ENCODE measurements at places on chromosomes 16 and 17. TPM values are rescaled to one million over a fixed set of nuclear protein-coding genes. Genes with fewer than 3 reads are reported as not detected.

DNA sequence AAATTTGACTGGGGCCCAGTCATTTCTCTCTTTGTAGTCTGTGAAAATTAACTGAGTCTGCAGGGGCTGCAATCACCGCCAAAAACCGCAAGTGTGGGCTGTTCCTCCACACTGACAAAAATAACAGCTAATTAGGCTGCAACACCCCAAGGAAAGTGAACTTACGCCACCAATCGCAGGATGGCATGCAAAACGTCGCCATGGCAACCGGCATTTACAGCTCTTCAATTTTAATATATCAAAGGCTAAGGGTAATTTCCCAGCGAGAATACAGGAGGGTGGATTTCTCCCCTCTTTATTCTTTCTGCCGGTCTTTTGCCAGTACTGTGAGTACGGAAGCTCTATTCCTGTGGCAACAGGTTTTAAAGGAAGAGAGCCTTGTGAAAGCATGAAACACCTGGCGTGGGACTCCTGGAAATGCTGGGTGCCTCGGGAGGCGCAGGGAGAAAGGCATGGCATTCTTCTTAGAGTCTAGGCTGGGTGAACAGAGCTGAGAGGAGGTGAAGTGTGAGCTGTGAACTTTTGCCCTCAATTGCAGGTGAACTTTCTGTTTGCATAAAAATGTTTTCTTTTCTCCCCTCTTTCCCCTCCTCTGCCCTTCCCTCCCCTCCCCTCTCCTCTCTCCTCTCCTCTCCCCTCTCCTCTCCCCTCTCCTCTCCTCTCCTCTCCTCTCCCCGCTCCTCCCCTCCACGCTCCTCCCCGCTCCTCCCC is 399.7 kb downstream of the XYLT1 start:
- no peak overlapping the region for H3K27ac ChIP-seq
- no peaks in the 10 kb centered on the region for H3K4me1 ChIP-seq
- no peak for DNase-seq
- H3K4me3 ChIP-seq, result no peak overlapping the region
- peaks cover 70% of the 10 kb centered on the region for H3K27me3 ChIP-seq

DNA sequence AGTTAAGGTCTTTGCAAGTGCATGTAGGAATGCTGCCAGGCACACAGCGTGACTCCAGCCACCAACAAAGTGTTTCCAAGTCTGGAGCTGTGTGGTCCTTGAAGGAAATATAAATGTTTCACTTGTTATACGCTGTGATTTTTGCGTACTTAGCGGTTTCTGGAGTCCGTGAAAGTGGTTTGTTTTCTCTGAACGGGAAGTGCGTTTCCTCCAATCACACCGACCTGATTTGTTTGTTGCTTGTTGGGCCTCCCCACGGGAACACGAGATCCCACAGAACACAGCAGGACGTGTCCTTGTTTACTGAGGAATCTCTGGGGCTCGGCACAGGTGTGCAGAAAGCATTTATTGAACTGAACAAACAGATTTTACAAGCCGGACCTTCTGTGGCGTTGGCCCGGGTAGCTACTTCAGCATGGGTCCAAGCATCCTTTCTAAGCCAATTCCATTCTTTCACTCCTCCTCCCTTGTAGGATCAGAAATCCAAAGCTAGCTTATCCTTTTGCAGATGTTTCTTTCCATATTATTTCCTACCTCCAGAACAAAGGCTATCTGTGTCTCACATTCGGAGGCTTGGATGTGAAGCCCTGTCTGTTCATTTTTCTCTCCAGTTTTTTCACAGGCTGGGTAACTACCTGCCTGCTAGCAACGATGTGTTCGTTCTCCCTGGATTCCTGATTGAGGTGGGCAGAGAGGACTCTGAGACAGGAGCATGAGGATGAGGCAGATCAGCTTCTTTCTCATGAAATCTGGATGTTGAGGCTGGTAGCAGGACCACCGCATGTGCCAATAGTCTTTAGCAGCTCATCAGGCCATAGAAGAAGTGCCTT is 44.6 kb downstream of the ABAT start:
- DNase-seq, result no peak
- no peaks in the 10 kb centered on the region for H3K27me3 ChIP-seq
- H3K4me1 ChIP-seq, result peaks cover 8% of the 10 kb centered on the region
- H3K36me3 ChIP-seq, result no peaks in the 10 kb centered on the region
- H3K27ac ChIP-seq, result no peak overlapping the region

GRCh38 chr17:70073310-70073709 is 1.7 kb upstream of the KCNJ16 start:
- no peak overlapping the region for H3K27ac ChIP-seq
- no peak overlapping the region for H3K4me3 ChIP-seq
- no peaks in the 10 kb centered on the region for H3K4me1 ChIP-seq
- no peaks in the 10 kb centered on the region for H3K36me3 ChIP-seq

- H3K27ac ChIP-seq, result no peak overlapping the region
- peaks cover 5% of the 10 kb centered on the region for H3K4me1 ChIP-seq
- no peaks in the 10 kb centered on the region for H3K27me3 ChIP-seq
- no peak for DNase-seq
- H3K4me3 ChIP-seq, result no peak overlapping the region
- peaks cover 33% of the 10 kb centered on the region for H3K36me3 ChIP-seq
Observed at GRCh38 chr16:11177578-11178160, 78.3 kb downstream of the SOCS1 start.

DNA sequence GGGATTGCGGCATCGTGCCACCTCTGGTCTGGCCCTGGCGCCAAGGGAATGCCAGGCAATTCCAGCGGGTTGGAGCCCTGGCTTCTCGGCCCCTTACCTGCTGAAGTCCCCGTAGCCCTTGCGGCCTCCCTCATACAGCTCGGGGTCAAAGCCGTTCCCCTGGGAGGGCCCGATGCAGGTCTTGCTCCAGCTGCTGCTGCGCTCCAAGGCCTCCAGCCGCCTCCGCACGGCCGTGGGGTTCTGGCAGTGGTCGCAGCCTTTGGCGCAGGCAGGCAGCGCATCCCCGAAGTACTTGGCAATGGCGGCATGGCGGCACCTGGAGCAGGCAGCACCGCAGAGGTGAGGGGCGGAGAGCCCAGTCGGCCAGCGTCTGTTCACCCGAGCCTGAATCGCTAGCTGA is 1.9 kb upstream of the SMIM5 start:
- H3K36me3 ChIP-seq, result peaks cover 16% of the 10 kb centered on the region
- DNase-seq, result no peak
- no peak overlapping the region for H3K4me3 ChIP-seq
- H3K4me1 ChIP-seq, result peaks cover 47% of the 10 kb centered on the region
- no peak overlapping the region for H3K27ac ChIP-seq

DNA sequence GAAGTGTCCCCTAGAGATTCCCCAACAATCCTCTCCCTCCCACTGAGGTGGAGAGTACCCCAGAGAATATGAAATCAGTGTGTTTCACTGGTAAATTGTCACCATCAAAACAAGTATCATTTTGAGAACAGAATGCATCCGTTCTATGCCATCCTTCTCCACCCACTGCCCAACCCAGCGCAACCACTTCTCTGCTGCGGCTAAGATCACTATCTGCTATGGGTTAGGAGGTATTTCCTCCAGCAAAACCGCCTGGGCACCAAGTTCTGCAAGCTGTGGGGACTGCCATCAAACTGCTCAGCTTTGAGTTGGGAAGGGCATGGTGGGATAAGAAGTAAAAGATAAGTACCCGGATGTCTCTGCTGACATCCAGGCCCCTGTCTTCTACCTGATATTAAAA is 24.4 kb downstream of the CNTNAP1 start:
- H3K4me1 ChIP-seq, result no peaks in the 10 kb centered on the region
- no peak for DNase-seq
- no peak overlapping the region for H3K27ac ChIP-seq
- H3K4me3 ChIP-seq, result no peak overlapping the region
- peaks cover 100% of the 10 kb centered on the region for H3K36me3 ChIP-seq
- no peaks in the 10 kb centered on the region for H3K27me3 ChIP-seq

The ATXN7L3 gene
- 28.7 TPM for total RNA-seq

DNA sequence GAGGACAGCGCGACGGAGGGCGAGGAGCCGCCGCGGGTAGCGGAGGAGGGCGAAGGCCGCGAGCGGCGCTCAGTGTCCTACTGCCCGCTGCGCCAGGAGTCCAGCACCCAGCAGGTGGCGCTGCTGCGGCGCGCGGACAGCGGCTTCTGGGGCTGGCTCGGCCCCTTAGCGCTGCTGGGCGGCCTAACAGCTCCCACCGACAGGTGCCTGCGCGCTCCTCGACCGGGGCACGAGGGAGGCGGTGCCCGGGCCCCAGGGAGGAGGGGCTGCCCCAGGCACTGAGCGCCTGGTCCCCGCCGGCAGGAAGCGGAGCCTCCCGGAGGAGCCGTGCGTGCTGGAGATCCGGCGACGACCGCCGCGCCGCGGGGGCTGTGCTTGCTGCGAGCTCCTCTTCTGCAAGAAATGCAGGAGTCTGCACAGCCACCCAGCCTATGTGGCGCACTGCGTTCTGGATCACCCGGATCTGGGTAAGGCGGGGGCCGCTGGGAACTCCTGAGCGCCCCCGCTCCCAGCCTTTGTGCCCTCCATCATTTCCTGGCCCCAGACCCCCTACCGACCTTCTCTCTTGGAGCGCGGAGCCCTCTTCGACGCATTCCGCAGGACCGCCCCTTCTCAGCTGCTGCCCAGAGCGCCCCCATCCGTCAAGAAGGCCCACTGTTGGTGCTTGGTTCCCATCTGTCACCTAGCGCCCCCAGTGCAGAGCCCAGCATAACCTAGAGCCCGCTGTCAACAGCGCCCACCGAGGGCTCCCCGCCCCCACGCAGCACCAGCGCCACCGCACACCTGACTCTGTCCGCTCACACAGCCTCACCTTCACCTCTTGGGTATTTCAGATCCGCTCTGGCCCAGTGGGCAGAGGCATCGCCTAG is 3.7 kb downstream of the C17orf50 start:
- H3K4me1 ChIP-seq, result peaks cover 12% of the 10 kb centered on the region
- DNase-seq, result peak; percentile 86
- H3K4me3 ChIP-seq, result peak overlapping the region; percentile 67
- H3K27ac ChIP-seq, result peak overlapping the region; percentile 36
- no peaks in the 10 kb centered on the region for H3K27me3 ChIP-seq
- H3K36me3 ChIP-seq, result no peaks in the 10 kb centered on the region

The CLEC19A gene
- not detected for total RNA-seq

- no peaks in the 10 kb centered on the region for H3K36me3 ChIP-seq
- no peak overlapping the region for H3K27ac ChIP-seq
Observed at GRCh38 chr17:78714534-78714933, 67.5 kb downstream of the CYTH1 start.

The ANKRD40CL gene
- total RNA-seq, result not detected

The NKD1 gene
- total RNA-seq, result 1.5 TPM

DNA sequence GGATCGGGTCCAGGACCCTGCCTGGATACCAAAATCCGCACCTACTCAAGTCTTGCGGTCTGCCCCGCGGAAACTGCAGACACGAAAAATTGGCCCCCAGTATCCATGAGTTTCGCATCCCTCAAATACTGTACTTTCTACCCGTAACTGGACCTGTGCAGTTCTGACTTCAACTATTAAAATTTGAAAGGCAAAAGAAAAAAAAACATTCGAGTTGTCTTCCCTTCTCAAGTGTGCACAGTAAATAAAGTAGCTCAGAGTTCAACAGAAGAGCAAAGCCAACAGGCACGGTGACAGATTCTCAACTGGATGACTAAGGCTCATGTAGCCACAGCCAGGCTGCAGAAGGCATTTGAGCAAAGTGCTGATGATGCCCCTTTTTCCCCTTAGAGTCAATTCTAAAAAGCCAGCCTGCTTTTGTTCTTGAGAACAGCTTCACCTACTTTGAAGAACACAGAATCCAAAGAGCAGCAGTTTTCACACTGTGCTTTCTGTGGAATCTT is 32.5 kb downstream of the MARF1 start:
- H3K27me3 ChIP-seq, result no peaks in the 10 kb centered on the region
- peaks cover 18% of the 10 kb centered on the region for H3K4me1 ChIP-seq
- no peak for DNase-seq
- no peak overlapping the region for H3K27ac ChIP-seq

DNA sequence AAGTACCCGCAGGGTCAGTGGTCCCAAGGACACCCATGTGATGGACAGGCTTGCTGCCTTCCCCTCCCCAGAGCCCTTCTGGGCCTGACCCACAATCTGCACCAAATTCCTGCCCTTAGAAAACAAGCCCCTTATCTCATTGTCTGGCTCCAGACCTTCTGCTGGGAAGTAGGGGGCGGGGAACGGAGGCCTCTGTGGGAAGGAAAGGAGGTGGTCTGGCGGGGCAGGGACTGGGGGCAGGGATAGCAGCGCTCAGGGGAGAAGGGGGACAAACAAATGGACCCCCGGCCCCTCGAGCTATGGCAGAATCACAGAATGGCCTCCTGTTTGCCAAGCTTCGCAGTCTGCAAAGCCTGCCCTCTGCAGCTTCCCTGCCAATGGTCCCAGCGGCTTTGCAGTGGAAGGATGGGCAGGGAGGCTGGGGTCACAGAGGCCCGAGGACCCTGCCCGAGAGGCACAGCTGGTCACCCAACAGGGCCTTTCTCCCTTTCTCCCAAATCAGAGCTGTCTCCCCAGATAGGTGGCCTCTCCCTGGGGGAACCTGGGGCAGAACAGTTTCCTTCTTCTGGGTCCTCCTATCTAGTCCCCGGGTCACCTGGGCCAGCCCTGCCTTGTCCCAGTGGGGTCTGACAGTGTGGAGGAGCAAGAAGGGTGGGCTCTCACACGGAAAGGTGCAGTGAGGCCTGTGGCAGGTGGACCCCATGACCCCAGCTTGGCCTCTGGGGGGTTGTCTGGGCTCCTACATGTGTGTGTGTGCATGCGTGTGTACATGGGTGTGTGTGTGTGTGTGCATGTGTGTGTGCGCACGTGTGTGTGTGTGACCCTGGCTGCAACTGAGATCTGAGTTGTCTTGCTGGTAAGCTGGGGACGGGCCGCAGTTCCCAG is 25.5 kb downstream of the TMEM235 start:
- DNase-seq, result no peak
- H3K4me3 ChIP-seq, result no peak overlapping the region
- peak overlapping the region; percentile 79 for H3K27ac ChIP-seq
- H3K27me3 ChIP-seq, result no peaks in the 10 kb centered on the region
